ENCODE measurements at places on chromosomes 4 and X. TPM values are rescaled to one million over a fixed set of nuclear protein-coding genes. Genes with fewer than 3 reads are reported as not detected.

The MAGEA1 gene
- not detected for total RNA-seq

The FHDC1 gene
- 0.17 TPM for total RNA-seq

The OTC gene
- total RNA-seq = not detected

The LUZP4 gene
- total RNA-seq = not detected

The NAAA gene
- total RNA-seq = 42.7 TPM

The SNX25 gene
- total RNA-seq = 6.7 TPM

The HELT gene
- not detected for total RNA-seq

The POU4F2 gene
- total RNA-seq = not detected

The ARAF gene
- total RNA-seq = 33.0 TPM

The CCSER1 gene
- not detected for total RNA-seq

The TLR6 gene
- total RNA-seq = 0.45 TPM

The ETDA gene
- total RNA-seq = not detected

The SLITRK4 gene
- 0.17 TPM for total RNA-seq

The OPN1MW3 gene
- total RNA-seq = not detected

The UGT2B10 gene
- not detected for total RNA-seq

The HDAC6 gene
- 42.8 TPM for total RNA-seq

The SCARB2 gene
- 76.0 TPM for total RNA-seq

The PI4K2B gene
- 19.3 TPM for total RNA-seq

Data from bronchus fibroblast of lung (primary cell).